Caki2 (cell line): ENCODE measurements at places on chromosomes 16 and 17. TPM values are rescaled to one million over a fixed set of nuclear protein-coding genes. Genes with fewer than 3 reads are reported as not detected.

The HCRT gene
- total RNA-seq, result not detected in 2 replicates

The C17orf67 gene
- total RNA-seq, result 3.2 and 3.5 TPM in 2 replicates

The ROGDI gene
- 20.4 and 24.8 TPM in 2 replicates for total RNA-seq

The SLC16A5 gene
- total RNA-seq, result 3.0 and 4.4 TPM in 2 replicates

The RCVRN gene
- total RNA-seq, result not detected in 2 replicates

GRCh38 chr17:28397687-28398279 is 8.2 kb downstream of the SLC46A1 start:
- no peak for DNase-seq

The ODAD4 gene
- total RNA-seq, result 0.78 and 2.6 TPM in 2 replicates

The TBC1D3H gene
- not detected in 2 replicates for total RNA-seq

DNA sequence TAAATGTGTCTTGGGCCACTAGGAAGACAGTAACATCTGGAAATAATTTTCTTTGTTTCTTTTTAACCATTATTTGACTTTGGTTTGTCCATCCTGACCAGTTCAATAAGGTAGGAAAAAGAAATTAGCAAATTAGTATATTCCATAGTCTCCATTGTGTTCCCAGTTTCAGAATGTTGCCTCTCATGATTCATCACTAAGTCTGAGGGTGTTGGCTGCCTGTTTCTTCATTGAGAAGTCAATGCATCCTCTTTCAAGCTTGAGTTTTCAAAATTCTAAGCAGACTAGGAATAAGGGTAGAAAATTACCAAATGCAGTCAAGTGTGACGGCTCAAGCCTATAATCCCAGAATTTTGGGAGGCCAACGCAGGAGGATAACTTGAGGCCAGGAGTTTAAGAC is 41.9 kb downstream of the ZFHX3 start:
- DNase-seq, result no peak

GRCh38 chr16:88347656-88348376 is 34.9 kb upstream of the ZNF469 start:
- no peak for DNase-seq

GRCh38 chr16:474420-475122 is 49.1 kb downstream of the RAB11FIP3 start:
- peak; percentile 65 for DNase-seq

- DNase-seq, result no peak
These were observed 17.9 kb upstream of the SMPD3 start for GRCh38 chr16:68466174-68466573.

- DNase-seq, result no peak
These were observed 617 bp downstream of the TMEM95 start for GRCh38 chr17:7355573-7355972.

- DNase-seq, result peak; percentile 53
These were observed 5.1 kb downstream of the CYB5D1 start for GRCh38 chr17:7862692-7863437.

DNA sequence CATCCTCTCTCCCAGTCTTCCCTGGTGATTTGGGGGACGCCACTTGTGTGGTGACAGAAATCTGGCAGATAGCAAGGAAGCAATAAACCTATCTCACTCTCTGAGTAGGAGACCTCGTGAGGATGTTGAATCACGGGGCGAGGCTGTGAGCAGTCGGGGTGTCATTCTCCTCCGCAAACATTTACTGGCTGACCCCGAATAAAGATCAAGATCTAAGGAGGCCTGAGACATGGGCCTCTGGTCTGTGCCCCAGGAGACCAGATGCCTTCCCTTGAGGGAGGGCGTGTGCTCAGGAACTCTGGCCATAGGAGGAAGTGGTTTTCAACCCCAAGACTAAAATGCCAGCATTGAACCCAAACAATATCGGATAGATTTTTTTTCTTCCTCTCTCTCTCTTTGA is 53.1 kb downstream of the FOXL1 start:
- DNase-seq, result no peak

GRCh38 chr17:59355702-59356325 is 24.4 kb downstream of the YPEL2 start:
- no peak for DNase-seq

- no peak for DNase-seq
These were observed 134.0 kb downstream of the IRX3 start for GRCh38 chr16:54152362-54153239.

GRCh38 chr17:40470932-40471828 is 27.9 kb downstream of the IGFBP4 start:
- DNase-seq, result no peak

- no peak for DNase-seq
These were observed 36.6 kb upstream of the CHMP6 start for GRCh38 chr17:80955078-80955477.

DNA sequence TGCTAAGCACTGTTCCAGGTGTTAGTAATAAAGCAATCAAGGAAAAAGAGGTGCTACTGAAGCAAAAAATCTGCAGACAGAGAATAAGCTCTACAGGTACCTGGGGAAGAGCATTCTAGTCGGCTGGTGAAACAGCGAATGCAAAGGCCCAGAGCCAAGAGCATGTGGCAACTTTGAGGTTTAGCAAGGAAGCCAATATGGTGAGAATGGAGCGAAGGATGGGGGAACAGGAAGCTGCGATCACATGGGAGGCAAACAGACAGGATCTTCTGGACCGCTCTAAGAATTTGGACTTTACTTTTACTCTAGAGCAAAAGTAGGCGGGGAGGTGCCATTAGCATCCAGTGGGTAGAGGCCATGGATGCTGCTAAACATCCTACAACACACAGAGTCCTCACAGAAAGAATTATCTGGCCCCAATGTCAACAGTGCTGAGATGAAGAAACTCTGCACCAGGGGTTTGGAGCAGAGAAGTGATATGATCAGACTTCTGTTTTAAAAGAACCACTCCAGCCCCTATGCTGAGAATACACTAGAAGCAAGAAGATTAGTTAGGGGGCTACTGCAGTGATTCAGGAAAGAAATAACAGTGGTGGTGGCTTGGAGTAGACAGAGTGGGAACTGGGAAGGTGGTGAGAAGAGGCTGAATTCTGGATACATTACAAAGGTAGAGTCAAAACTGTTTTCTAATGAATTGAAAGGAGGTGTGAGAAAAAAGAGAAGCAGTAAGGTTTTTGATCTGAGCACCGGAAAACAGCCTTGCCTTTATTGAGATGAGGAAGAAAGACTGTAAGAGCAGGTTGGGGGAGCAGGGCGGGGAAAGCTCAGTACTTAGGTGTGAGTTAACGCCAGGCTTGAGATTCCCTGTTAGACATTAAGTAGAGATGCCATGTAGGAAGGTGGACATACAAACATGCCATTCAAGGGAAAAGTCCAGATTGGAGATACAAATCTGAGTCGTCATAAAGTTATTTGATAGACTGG is 11.0 kb downstream of the EFTUD2 start:
- no peak for DNase-seq

The ATP6V0D1 gene
- total RNA-seq, result 39.7 and 71.5 TPM in 2 replicates

GRCh38 chr17:81374890-81375289 is 20.4 kb upstream of the BAHCC1 start:
- DNase-seq, result no peak

DNA sequence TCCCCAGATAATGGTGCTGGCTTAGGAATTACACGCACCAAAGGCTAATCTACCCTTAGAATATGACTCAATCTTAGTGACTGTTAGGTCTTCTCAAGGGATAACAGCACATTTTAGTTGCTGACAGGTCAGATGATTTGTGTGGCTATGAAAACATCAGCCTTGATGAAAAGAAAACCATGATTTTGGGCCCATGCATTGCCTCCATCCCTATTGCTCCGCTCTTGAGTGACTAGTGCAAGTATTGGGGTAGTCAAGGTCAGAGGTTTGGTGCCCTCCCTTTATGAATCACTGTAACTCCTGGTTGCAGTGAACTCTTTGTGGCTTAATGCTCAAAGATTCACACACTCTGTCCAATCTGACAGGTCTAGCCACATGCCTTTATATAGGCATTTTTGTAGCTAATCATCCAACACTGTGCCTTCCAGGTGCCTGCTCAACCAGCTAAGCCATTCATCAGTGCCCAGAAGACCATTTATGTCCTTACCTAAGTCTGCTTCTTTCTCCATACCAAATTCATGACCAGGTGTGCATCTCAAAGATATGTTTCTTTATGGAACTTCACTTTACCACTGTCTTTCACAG is 251.6 kb downstream of the KCNJ2 start:
- DNase-seq, result no peak

- DNase-seq, result peak; percentile 99
These were observed 32.9 kb downstream of the TK2 start for GRCh38 chr16:66516808-66517585.

- no peak for DNase-seq
These were observed 180.5 kb upstream of the TOX3 start for GRCh38 chr16:52727441-52727840.

The ARL5C gene
- not detected in 2 replicates for total RNA-seq

The SLC39A11 gene
- total RNA-seq, result 24.8 and 28.1 TPM in 2 replicates

DNA sequence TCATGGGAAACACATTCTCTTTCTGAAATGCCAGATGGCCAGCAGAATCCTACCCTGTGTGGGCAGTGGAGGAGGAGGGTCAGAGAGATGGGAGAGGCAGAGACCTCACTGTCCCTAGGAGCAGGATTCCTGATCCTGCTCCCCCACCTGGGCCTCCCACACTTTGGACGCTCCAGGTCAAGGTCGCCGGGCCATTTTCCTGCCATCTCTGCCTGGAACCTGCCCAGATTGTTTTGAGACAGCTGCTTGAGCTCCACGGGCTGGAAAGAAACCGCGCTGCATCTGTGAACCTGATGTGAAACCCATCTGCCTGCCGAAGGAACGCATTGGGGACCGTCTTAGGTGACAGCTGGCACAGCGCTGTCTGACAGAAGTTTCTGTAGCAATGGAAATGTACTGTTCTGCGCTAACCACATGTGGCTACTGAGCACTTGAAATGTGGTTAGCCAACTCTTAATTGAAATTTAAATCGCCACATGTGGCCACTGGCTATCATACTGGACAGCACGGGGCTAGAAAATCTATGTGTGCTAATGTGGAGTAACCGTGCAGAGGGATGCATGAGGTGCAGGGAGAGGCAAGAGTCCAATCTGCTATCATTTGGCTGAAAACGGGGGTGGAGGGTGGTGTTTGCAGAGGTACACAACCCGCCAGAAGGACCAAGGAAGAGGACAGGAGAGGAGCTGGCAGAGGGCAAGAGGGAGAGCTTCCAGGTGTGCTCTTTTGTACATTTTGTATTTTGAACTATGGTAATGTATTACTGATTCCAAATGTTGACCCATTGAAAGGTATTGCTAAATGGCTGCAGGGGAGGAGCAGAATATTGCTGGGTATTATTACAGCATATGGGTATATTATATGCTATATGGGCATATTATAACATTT is 15.4 kb upstream of the NUBP1 start:
- DNase-seq, result no peak

GRCh38 chr17:22265807-22266206 is 573.5 kb downstream of the KCNJ18 start:
- no peak for DNase-seq

The ABCC3 gene
- total RNA-seq, result 67.8 and 69.9 TPM in 2 replicates

The GPR142 gene
- total RNA-seq, result not detected in 2 replicates

The SCN4A gene
- total RNA-seq, result 0.37 and 0.38 TPM in 2 replicates

DNA sequence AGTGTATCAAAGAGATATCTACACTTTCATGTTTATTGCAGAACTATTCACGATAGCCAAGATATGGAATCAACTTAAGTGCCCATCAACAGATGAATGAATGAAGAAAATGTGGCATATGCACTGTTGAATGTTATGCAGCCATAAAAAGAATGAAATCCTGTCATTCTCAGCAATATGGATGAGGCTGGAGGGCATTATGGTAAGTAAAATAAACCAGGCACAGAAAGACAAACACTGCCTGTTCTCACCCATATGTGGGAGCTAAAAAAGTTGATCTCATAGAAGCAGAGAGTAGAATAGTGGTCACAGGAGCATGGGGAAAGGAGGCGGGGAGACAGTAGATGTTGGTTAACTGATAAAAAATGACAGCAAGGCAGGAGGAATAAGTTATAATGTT is 561.8 kb downstream of the TOX3 start:
- no peak for DNase-seq

GRCh38 chr16:57906382-57907316 is 64.3 kb downstream of the CNGB1 start:
- no peak for DNase-seq

The FMNL1 gene
- 2.3 and 4.1 TPM in 2 replicates for total RNA-seq

The SEPTIN12 gene
- 0.78 TPM in 1 of 2 replicates, not detected in the other for total RNA-seq

The ATP1B2 gene
- total RNA-seq, result not detected in 2 replicates

GRCh38 chr17:80265205-80266068 is 4.8 kb downstream of the RNF213 start:
- DNase-seq, result no peak

- peak; percentile 28 for DNase-seq
These were observed 5.6 kb downstream of the SF3B3 start for GRCh38 chr16:70529051-70529777.

The DHRS7C gene
- total RNA-seq, result not detected in 2 replicates

The KRT33B gene
- not detected in 2 replicates for total RNA-seq

The KRT34 gene
- total RNA-seq, result 0.20 TPM in 1 of 2 replicates, not detected in the other

DNA sequence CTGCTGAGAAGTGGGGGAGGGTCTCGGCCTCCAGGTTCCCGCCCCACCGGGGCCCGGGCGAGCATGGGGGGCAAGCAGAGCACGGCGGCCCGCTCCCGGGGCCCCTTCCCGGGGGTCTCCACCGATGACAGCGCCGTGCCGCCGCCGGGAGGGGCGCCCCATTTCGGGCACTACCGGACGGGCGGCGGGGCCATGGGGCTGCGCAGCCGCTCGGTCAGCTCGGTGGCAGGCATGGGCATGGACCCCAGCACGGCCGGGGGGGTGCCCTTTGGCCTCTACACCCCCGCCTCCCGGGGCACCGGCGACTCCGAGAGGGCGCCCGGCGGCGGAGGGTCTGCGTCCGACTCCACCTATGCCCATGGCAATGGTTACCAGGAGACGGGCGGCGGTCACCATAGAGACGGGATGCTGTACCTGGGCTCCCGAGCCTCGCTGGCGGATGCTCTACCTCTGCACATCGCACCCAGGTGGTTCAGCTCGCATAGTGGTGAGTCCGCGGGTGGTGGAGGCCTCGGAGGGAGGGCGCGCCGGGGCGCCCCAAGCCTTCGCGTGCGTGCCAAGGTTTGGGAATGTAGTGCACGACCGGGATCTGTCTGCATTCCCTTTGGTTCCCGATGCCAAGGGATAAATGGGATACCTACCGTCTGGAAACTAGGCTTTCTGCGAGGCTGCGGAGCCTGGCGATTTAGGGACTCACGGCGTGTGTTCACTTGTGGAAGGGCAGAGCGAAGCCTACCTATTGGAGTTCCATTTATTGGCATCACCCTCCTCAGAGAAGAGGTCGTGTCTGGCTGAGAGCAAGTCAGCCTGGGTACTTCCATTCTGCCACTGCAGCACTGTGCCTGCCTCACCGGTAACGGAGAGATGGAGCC is 1.0 kb downstream of the ZNRF1 start:
- no peak for DNase-seq

GRCh38 chr17:61389670-61390478 is 9.8 kb upstream of the TBX2 start:
- DNase-seq, result no peak
